Esophagus squamous epithelium (tissue), 5 donors: ENCODE measurements at places on chromosomes 11 and 22.

DNA sequence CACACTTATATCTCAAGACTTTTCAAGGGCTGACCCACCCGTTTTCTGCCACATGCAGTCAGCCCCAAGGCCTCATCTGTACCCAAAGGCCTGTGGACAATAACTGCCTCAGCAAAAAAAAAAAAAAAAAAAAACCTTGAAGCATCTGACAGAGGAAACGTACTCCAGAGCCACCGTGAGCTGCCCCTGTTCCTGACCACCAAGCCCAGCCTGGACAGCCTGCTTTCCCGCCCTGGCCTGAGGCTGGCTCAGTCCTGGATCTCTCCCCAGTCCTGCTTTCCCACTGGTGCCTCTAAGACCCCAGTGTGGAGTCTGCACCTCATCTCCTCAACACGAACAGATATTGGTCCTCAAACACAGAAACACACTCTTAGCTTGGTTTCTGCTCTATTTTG, 66.5 kb downstream of the SLC35F2 start:
- DNase-seq: no peak

GRCh38 chr22:46951350-46951749, 188.9 kb downstream of the TBC1D22A start:
- no peak for DNase-seq

DNA sequence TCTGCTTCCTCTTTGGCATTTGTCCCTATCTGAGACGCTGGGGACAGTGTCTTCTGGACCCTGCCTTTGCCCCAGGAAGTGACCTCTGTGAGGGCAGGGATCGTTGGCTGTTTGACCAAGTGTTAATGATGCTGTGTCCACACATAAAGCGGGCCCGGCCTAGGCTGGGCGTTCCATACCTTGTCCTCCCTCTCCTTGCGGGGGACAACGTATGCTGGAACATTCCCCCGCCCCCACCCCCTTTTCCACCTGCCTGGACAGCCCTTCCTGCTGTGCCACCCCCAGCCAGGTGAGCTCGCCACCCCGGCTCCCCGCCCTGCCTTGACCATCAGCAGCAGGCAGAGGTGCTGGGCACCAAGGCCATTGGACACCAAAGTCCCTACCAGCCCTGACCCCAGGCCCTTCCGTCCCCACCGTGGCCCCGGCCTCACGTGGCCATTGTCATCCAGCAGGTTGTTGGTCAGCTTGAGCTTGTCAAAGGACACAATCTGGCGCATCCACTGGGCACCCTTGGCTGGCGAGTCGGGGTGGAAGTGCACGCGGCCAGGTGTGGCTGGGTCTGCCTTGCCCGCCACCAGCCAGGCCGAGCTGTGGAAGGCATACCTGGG, 4.1 kb upstream of the NUDT8 start:
- DNase-seq: no peak

GRCh38 chr11:11347592-11347991, 5.5 kb downstream of the CSNK2A3 start:
- no peak for DNase-seq

DNA sequence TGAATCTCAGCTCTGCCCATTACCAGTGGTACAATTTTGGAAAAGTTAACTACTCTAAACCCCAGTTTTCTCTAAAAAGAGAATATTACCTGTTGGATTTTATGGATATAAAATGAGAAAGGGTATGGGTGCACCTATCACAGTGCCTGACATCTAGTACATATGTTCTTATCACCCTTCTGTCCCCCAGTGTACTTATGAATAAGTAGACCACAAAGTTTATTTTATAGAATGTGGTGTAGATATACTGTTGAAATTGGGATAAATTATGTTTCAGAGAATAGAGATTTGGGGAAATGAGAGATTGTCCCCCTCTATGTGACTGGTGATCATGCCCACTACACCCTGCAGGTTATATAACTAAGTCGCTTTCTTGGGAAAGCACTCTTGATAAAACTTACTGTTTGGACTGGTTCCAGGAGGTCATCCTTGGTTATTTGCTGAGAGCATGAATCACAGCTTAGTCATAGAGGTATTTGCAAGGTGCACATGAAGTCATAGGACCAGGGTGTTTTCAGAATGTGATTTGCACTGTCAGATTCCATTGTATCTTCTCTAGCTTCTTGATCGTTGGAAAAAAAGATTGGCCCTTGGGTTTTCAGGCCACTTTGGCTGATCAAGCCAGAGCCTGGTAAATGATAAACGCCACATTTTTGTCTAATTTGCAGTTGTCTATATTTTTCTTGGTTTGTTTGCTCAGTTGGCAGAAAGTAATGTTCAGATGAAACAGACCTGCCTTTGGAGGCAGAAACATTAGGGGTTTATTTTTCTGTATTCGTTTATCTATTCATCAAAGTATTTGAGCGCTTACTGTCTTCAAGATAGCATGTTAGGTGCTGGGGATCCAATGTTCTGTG, 21.3 kb downstream of the STX3 start:
- no peak for DNase-seq
